Activated CD8-positive, alpha-beta memory T cell treated with anti-CD3 and anti-CD28 coated beads, Interleukin-2, amount 10 ng/mL, durations not matched to agents 7 days and 5 days (primary cell): ENCODE measurements at places on chromosomes 13 and 19. TPM values are rescaled to one million over a fixed set of nuclear protein-coding genes. Genes with fewer than 3 reads are reported as not detected.

STX10 gene
- 58.6 TPM for total RNA-seq

GRCh38 chr19:57771417-57771816 lies 1.9 kb downstream of the ZNF586 start:
- H3K36me3 ChIP-seq, result peaks cover 70% of the 10 kb centered on the region
- peaks cover 44% of the 10 kb centered on the region for H3K4me1 ChIP-seq
- no peak overlapping the region for H3K27ac ChIP-seq
- H3K4me3 ChIP-seq, result peak overlapping the region; percentile 12
- DNase-seq, result no peak
- no peaks in the 10 kb centered on the region for H3K27me3 ChIP-seq

- H3K27ac ChIP-seq, result no peak overlapping the region
- no peak overlapping the region for H3K4me3 ChIP-seq
- peaks cover 78% of the 10 kb centered on the region for H3K27me3 ChIP-seq
- peaks cover 6% of the 10 kb centered on the region for H3K4me1 ChIP-seq
- DNase-seq, result no peak
Observed at GRCh38 chr19:46251416-46251815, 21.9 kb downstream of the IGFL1 start.

DNA sequence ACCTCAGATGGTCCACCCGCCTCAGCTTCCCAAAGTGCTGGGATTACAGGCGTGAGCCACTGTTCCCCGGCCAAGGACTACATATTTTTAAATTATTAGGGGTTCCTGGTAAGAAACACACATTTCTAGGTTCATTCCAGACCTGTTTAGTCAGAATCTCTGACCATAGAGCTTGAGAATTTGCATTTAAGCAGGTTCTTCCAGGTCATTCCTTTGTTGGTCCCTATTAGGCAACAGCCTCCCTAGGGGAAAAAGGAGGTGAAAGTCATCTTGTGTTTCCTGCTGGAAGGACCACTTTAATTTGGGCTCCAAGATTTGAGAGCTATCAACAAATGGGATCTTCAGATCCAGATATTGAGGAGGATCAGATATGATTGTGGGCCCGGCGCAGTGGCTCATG lies 16.3 kb downstream of the S1PR2 start:
- no peak for DNase-seq
- peaks cover 2% of the 10 kb centered on the region for H3K27me3 ChIP-seq
- H3K27ac ChIP-seq, result no peak overlapping the region
- no peak overlapping the region for H3K4me3 ChIP-seq
- H3K4me1 ChIP-seq, result peaks cover 4% of the 10 kb centered on the region
- no peaks in the 10 kb centered on the region for H3K36me3 ChIP-seq

DNA sequence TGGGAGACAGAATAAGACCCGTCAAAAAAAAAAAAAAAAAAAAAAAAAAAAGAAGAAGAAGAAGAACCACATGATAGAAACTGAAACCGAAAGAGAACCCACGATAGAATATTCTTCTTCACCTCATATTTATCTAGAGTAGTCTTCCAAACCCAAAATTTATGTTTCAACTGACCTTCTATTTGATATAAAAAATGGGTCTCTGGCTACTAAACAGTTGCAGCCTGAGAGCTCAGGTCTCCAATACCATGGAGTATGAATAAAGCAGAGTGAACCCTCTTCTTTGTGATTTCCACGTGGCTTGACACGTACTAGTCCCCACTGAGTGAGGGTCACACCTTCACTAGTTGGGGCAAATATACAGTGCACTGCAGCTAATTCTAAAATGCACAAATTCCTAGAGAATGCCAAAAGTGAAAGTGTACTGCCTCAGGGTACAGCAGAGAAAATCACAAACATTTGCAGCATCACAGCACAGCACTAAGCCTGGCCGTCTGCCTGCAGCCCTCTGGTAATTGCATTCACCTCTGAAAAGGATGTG lies 30.8 kb upstream of the RFC3 start:
- peaks cover 3% of the 10 kb centered on the region for H3K27me3 ChIP-seq
- peaks cover 20% of the 10 kb centered on the region for H3K4me1 ChIP-seq
- peak overlapping the region; percentile 89 for H3K27ac ChIP-seq
- DNase-seq, result peak; percentile 46
- H3K36me3 ChIP-seq, result peaks cover 3% of the 10 kb centered on the region

DNA sequence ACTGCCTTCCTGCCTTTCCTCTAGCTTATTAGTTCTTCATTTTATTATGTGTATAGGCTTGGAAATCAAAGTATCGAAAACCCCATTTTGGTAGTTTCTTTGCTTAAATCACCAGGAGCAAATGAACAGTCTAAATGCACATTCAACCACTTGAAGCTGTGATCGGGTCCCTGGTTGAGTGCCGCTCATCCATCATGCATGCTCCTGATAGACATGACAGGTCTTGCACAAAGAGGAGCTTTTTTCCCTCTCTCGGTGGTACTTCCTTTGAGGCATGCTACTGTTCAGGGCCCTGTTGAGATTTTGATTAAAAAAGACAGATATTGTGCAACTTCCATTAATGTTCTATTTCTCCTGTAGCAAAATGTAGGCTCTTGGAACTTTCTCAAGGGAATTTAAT lies 185.8 kb downstream of the OLFM4 start:
- no peak overlapping the region for H3K4me3 ChIP-seq
- no peak for DNase-seq
- H3K36me3 ChIP-seq, result no peaks in the 10 kb centered on the region
- no peak overlapping the region for H3K27ac ChIP-seq
- no peaks in the 10 kb centered on the region for H3K27me3 ChIP-seq

- peaks cover 2% of the 10 kb centered on the region for H3K36me3 ChIP-seq
- H3K4me1 ChIP-seq, result peaks cover 12% of the 10 kb centered on the region
- no peak overlapping the region for H3K4me3 ChIP-seq
- no peak overlapping the region for H3K27ac ChIP-seq
- H3K27me3 ChIP-seq, result no peaks in the 10 kb centered on the region
Observed at GRCh38 chr13:44120043-44120442, 240.3 kb downstream of the LACC1 start.

GRCh38 chr19:32566246-32566830 lies 14.7 kb upstream of the PDCD5 start:
- no peak for DNase-seq
- H3K36me3 ChIP-seq, result no peaks in the 10 kb centered on the region
- H3K27ac ChIP-seq, result no peak overlapping the region
- H3K4me3 ChIP-seq, result no peak overlapping the region
